Activated gamma-delta T cell (primary cell): ENCODE measurements at places on chromosomes 2 and 18.

GRCh38 chr2:239802185-239802649, 222.9 kb downstream of the NDUFA10 start:
- no peak for DNase-seq

DNA sequence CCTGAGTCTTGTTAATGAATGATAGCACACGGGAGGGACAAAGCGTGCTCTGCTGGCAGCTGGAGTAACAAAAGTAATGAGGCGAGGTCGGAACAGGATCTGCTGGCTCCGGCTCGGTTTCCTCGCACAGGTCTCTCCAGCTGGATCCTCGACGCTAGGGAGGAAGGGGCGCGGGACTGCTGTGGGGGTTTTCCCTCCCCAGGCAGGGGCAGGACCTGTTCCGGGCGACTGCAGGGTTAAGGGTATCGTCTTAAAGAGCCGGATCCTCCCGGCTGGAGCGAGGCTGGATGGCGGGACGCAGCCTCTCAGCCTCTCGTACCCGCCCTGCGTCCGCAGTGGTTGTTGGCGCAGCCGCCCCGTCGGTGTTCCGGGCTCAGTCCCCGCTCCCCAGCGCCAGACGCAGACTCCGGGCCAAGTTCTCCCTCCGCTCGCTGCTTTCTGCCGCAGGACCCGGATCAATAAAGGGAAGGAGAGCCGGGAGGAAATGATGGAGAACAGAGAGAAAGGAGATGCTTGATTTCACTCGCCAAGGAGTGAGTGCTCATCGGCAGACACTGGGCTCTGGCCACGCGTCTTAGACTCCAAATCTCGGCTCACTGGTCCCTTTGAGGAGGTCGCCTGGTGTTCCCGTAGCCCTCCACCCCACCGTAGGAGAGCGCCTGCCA, 1.1 kb upstream of the LIPG start:
- DNase-seq, result no peak

- DNase-seq, result no peak
These were observed 249.2 kb downstream of the TXNL1 start for GRCh38 chr18:56389190-56389589.

- no peak for DNase-seq
These were observed 320.1 kb upstream of the CWC22 start for GRCh38 chr2:180327185-180327584.

DNA sequence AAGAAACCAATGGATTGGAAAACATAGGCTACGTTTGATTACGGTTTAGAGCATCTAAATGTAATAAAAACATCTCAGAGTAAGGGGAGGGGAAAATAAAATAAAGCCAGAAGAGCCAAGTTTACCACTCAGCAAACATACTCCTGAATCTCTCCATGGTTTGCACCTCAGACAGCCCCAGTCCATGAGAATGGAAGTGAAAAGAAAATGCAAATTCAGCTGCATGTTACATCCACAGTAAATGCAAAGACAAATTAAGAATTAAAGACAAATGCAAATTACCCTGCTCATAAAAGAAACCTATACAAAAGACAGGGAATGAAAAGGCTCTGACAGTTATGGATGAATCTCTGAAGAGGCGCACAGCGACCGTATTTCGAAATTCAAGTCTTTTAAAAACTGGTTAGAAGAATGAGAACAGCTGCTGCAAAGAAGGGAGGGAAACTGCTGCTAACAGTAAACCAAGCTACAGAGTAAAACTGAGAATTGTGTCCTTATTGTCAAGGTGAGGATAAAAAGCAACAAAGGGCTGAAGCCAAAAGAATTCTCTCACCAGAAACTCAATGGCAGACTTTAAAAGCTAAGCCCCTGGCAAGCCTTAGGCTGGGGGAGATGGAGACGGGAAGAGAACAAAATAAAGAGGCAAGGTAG, 197.9 kb upstream of the ACVR2A start:
- no peak for DNase-seq

- no peak for DNase-seq
These were observed 377.4 kb downstream of the TGIF1 start for GRCh38 chr18:3827236-3827845.

GRCh38 chr2:159807183-159808031, 9.4 kb upstream of the CD302 start:
- no peak for DNase-seq

GRCh38 chr18:51134721-51135120, 62.8 kb downstream of the MEX3C start:
- DNase-seq, result no peak

GRCh38 chr2:162435676-162436075, 91.7 kb downstream of the GCA start:
- no peak for DNase-seq

- DNase-seq, result no peak
These were observed 7.5 kb upstream of the HAAO start for GRCh38 chr2:42799881-42800280.

DNA sequence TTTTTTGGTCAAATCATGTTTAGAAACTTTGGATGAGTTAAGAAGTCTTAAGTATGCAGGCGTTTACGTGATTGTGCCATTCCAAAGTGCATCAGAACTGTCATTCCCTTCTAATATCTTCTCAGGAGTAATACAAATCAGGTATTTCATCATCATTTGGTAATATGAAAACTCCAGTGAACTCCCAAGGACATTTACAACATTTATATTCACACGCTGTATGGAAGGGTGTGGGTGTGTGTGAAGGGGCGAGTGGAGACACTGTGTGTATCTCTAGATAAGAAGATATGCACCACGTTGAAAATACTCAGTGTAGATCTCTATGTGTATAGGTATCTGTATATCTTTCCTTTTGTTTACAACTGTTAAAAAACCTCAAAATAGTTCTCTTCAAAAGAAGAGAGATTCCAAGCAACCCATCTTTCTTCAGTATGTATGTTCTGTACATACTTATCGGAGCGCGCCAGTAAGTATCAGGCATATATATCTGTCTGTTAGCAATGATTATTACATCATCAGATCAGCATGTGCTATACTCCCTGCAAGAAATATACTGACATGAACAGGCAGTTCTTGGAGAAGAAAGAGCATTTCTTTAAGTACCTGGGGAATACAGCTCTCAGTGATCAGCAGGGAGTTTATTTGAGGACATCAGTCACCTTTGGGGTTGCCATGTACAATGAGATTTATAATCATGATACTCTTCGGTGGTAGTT, 29.3 kb downstream of the COX7A2L start:
- DNase-seq, result no peak

- DNase-seq, result no peak
These were observed 42.1 kb downstream of the DIPK1C start for GRCh38 chr18:74414953-74415515.

GRCh38 chr2:12155303-12156051, 409.0 kb downstream of the LPIN1 start:
- no peak for DNase-seq

GRCh38 chr2:53826587-53827397, 33.0 kb downstream of the GPR75 start:
- no peak for DNase-seq

DNA sequence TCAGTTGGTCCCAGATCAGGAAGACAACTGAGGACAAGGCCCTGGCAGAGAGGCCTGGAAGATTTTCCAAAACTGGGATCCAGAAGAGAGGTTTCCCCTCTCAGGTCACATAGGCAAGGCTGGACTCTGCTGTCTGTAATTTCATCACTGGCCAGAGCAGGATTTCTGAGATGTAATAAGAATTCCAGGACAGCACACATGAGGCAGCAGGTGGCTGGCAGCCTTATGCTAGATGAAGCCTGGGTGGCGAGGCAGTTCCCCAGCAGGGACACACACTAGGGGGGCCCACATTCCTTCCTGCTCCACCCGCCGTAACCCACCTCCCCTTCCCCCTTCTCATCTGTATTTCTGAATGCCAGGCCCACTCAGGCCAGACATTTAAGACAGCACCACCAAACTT, 98.6 kb downstream of the HNRNPLL start:
- no peak for DNase-seq

- DNase-seq, result no peak
These were observed 187.4 kb downstream of the TMEM18 start for GRCh38 chr2:489838-490237.

DNA sequence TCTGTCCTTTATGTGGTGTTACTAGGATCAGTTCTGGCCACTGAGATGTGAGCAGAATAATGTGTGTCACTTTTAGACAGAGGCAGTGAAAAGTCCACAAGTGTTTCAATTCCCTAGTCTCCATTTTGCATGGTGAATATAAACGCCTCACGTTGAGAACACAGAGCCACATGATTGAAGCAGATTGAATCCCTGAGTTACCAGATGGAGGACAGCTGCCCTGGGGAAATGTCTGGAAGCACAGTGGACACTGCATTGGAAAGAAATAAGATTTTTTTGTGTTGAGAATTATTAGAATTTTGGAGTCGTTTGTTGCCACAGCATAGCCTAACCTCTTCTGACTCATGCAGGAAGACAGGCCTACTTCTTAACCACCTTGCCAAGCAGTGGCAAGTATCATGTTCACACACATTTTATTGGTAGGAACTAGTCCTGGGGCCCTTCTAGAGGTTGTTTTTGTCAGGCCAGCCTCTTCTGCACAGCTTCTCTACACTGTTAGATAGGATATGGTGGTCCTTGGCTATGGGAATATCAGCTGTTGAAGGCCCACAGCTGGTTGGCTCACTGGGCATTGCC, 188.6 kb downstream of the TMEM182 start:
- no peak for DNase-seq
